Natural killer cell (primary cell): ENCODE measurements at places on chromosomes 3 and 15. TPM values are rescaled to one million over a fixed set of nuclear protein-coding genes. Genes with fewer than 3 reads are reported as not detected.

ITPKA gene
- not detected for total RNA-seq

DNA sequence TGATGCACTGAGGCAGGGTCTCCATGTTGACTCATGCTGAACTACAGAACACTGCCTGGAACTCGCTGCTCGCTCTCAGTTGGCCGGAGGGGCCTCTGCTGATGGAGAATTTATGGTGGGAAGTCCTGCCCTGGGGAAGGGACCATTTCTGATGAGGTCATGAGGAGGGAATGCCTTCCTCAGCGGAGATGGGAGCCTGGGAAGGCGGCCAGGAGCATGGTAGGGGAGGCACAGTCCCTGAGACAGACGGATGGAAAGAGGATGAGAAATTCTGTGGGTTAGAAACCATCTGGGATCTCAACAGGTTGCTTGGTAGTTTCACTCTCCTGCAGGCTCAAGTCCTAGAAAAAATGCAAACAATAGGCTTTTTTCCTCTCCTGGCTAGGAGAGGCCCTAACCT lies 56.8 kb upstream of the TPM1 start:
- peaks cover 6% of the 10 kb centered on the region for H3K27me3 ChIP-seq
- H3K27ac ChIP-seq: no peak overlapping the region
- H3K4me1 ChIP-seq: no peaks in the 10 kb centered on the region
- H3K4me3 ChIP-seq: no peak overlapping the region
- H3K36me3 ChIP-seq: no peaks in the 10 kb centered on the region
- no peak for DNase-seq

DNA sequence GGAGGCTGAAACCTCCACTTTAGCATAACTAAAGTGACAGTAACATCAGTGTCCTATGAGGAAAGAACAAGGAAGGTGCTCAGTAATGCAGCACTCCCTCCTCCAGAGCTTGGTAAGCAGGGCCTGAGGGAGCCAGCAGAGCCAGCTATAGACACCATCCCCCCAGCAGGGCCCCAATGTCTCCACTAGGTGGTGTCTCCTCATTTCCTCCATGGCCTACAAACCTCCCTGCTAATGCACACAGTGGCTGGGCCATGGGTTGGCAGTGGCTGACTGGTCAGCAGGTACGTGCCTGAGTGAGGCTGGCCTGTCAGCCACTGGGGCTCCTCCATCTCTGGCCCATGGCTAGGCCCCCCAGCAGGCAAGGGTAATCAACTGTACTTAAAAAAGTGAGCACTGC lies 13.6 kb downstream of the MRPS25 start:
- no peaks in the 10 kb centered on the region for H3K27me3 ChIP-seq
- peaks cover 41% of the 10 kb centered on the region for H3K36me3 ChIP-seq

DNA sequence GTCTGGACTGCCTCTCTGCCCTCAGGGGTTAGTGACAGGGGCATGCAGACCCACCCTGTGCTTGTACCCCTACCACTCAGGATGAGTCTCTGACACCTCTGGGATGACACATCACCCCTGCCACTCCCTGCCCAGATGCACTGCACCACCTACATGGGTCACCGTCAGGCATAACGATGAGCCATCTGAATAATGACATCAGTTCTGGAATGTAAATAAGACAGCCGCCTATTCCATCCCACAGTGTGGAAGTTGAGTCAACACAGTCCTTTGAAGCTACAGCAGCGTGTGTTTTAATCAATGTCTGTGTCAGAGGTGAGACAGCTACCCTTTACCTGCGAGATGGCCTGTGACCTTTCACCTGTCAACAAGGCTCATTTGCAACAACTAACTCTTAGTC lies 268.7 kb upstream of the ARRDC4 start:
- H3K27me3 ChIP-seq: no peaks in the 10 kb centered on the region
- no peaks in the 10 kb centered on the region for H3K4me1 ChIP-seq
- H3K36me3 ChIP-seq: no peaks in the 10 kb centered on the region
- DNase-seq: no peak

DNA sequence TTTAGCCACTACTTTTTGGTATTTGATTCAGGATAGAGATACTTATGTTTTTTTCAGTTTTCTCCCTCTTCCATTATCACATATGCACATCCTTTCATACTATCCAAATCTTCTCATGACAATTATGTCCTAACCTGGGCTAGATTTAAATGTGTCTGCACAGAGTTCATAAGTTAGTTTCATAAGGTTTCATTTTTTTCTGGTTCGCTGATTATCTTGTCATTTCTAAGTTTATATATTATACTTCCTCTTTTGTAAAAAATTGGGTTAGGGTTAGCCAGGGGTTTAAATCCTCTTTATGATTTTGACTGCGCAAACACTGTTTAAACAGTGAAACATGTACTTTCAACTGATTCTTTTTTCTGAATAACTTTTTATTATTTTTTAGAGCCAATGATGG lies 148.6 kb downstream of the SST start:
- no peaks in the 10 kb centered on the region for H3K27me3 ChIP-seq
- no peak for DNase-seq
- no peaks in the 10 kb centered on the region for H3K36me3 ChIP-seq
- no peak overlapping the region for H3K4me3 ChIP-seq
